ENCODE measurements at places on chromosomes 13 and 19.
A peak's percentile ranks its signal among the peaks of the same experiment; 100 is the strongest.

DNA sequence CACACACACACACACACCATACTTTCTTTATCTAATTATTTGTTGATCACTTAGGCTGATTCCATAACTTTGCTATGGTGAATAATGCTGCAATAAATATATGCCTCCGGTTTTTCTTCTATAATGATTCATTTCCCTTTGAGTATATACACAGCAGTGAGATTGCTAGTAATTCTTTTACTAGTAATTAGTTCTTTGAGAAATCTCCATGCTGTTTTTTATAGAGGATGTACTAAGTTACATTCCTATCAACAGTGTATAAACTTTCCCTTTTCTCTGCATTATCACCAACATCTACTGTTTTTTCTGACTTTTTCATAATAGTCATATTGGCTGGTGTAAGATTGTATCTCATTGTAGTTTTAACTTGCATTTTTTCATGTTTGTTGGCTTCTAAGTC, 1405.1 kb downstream of the PCDH9 start:
- DNase-seq, result no peak

DNA sequence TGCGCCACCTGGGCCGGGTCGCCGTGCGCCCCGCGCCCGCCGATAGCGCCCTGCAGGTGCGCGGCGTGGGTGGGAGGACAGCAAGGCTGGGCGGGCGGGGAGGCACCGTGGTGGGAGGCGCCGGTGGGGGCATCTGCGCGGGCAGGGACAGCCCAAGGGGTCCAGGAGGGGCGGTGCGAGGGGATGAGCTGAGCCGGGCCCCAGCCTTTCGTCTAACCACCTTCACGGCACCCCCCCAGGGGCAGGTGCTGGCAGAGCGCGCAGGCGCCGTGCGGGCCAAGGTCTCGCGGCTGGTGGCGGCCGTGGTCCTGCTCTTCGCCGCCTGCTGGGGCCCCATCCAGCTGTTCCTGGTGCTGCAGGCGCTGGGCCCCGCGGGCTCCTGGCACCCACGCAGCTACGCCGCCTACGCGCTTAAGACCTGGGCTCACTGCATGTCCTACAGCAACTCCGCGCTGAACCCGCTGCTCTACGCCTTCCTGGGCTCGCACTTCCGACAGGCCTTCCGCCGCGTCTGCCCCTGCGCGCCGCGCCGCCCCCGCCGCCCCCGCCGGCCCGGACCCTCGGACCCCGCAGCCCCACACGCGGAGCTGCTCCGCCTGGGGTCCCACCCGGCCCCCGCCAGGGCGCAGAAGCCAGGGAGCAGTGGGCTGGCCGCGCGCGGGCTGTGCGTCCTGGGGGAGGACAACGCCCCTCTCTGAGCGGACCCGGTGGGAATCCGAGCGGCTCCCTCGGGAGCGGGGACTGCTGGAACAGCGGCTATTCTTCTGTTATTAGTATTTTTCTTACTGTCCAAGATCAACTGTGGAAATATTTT, 3.1 kb downstream of the KISS1R start:
- DNase-seq, result no peak

GRCh38 chr13:101092985-101093384, 323.3 kb downstream of the NALCN start:
- DNase-seq, result no peak

GRCh38 chr13:67146523-67147130, 83.5 kb downstream of the PCDH9 start:
- DNase-seq, result no peak

GRCh38 chr13:98609756-98610155, 32.8 kb upstream of the STK24 start:
- DNase-seq, result no peak

GRCh38 chr19:50423279-50424113, 4.8 kb downstream of the SPIB start:
- DNase-seq, result no peak

DNA sequence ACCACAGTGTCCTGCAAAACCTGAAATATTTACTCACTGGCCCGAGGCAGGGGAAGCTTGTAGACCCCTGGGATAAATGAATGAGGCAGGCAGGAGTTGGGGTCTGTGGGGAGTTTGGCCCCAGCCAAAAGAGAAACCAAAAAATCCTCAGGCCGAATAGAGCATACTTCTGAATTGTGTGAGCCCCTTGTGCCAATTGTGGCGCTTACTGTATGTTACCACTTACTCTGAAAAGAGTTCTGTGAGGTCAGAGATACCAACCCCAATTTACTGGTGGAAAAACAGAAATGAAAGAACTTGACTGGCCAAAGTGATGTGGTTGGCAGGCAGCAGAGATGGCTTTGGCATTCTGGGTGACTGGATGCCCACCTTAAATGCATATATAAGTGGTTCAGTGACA, 6.9 kb downstream of the CARM1 start:
- DNase-seq, result no peak

- no peak for DNase-seq
These were observed 23.4 kb upstream of the CEACAM21 start for GRCh38 chr19:41552558-41552957.

DNA sequence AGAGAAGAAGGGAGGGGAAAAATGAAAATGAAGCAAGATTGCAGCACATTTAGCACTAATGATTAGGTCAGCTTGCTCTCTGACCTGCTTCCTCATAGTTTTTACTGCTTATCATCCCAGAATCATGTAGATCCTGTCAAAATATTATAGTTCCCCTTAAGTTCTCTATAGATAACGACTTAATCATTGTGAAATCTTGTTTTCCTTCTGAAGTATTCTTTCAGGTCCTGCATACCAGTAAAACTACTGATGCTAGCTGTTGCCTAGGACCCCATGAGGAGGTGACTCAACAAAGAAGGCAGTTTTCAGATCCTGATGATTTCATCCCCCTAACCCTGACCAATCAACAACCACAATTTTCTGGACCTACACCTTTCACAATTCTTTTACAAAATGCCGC, 1131.7 kb downstream of the SLITRK5 start:
- DNase-seq, result peak; percentile 2

GRCh38 chr13:22874839-22875238, 305.9 kb upstream of the SGCG start:
- DNase-seq, result no peak

DNA sequence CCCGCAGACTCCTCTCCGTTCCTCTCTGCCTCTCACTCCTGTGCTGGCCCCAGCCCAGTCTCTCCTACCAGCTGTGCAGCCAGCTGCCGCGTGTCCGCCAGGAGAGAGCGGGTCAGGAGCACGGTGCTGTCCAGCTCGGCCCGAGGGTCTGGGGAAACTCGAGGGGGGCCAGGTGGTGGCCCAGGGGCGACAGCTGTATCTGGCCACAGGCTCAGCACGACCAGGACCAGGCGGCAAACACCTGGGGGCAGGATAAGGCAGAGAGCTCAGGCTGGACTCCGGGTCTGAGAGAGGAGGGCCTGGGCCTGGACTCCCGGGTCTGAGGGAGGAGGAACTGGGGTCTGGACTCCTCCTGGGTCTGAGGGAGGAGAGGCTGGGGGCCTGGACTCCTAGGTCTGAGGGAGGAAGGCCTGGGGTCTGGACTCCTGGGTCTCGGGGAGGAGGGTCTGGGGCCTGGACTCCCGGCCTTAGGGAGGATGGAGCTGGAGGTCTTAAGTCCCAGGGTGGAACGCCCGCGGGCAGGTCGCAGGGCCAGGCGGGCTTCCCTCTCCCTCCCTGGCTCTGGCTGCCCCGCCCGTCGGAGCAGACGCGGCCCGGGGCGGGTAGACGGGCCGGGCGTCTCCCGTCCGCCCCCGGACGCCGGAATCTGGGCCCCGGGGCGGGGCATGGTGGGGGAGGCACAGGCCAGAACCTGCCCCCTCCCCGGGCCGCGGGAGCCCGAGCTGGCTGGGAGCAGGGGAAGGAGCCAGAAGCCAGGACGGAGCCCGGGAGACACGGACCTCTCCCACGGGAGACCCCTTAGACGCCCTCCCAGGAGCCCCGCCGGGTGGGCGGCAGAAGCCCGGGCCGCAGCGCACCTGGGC, 1.3 kb downstream of the IL11 start:
- DNase-seq, result no peak

- no peak for DNase-seq
These were observed 4.9 kb downstream of the CEACAM8 start for GRCh38 chr19:42589792-42590191.

DNA sequence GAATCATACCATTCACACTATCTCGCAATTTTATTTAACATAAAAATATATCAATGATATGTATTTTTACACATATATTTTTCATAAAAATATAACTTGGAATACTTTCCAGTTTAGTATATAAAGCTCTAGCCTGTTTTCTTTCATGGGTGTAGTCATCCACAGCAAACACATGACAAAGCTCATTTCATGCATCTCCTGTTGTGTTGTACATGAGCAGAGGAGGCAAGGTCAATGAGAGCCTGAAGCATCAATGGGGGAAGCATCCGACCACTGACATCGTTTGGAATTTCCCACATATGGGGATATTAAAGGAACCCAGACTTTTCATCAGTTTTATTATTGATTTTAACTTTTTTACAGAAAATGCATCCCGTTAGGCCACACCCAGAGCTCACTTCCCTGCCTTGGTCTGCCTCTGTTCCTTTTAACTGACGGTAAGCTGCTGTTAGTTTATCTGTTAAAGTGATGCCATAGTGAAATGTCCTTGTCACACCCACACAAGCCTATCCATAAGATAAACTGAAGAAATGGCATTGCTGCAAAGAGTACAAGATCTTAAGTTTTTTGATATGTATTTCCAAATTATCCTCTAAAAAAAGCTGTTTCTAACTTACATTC, 44.0 kb downstream of the MIPEP start:
- DNase-seq, result no peak

- peak; percentile 60 for DNase-seq
These were observed 1.4 kb downstream of the PARP4 start for GRCh38 chr13:24511019-24511815.

- DNase-seq, result no peak
These were observed 3.1 kb downstream of the BCAT2 start for GRCh38 chr19:48807590-48808308.

GRCh38 chr19:32020538-32020937, 324.9 kb upstream of the ZNF507 start:
- no peak for DNase-seq

DNA sequence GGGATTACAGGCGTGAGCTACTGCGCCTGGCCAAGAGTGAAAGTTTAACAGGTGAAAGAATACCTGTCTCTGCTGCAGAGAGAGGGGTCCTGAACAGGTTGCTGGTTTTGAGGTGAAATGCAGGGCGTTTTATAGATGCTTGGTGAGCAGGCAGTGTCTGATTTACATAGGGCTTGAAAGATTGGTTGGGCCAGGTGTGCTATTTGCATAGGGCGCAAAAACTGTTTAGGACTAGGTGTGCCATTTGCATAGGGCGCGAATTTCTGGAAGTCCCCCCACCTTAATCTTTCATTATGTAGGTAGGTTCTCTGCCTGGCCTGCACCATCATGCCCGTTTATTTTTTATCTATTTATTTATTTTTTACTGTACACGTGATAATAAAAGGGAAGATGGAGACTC, 4.5 kb upstream of the NDUFB7 start:
- DNase-seq, result no peak

- no peak for DNase-seq
These were observed 20.5 kb downstream of the IQCN start for GRCh38 chr19:18253716-18254115.

GRCh38 chr19:47719047-47719859, 6.0 kb downstream of the EHD2 start:
- peak; percentile 95 for DNase-seq

DNA sequence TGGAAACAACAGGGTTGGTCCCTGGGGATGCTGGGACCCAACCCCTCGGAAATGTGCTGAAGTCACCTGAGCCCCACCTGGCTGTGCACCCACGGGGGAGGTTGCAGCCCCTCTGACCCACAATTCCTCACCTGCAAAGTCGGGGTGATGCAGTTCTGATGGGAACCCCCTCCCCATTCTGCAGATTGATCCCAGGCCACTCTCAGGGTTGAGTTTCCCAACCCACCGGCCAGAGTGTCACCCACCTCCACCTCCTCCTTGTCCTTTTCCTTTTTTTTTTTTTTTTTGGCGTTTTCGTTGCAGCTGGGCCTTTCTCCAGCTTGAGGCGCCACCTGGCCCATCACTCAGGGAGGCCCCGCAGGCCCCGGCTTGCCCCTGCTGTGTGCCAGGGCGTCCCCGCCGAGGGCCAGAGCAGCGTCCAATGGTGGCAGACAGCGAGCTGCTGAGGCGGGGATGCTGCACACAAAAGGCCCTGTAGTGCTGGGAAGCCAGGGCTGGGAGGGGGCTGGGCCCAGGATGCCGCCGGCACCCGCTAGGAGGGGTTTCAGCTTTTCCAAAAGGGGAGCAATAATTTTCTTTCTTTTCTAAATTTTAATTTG, 4.6 kb downstream of the PIK3R2 start:
- DNase-seq, result no peak

GRCh38 chr13:43058318-43058674, 34.9 kb downstream of the DNAJC15 start:
- peak; percentile 15 for DNase-seq

DNA sequence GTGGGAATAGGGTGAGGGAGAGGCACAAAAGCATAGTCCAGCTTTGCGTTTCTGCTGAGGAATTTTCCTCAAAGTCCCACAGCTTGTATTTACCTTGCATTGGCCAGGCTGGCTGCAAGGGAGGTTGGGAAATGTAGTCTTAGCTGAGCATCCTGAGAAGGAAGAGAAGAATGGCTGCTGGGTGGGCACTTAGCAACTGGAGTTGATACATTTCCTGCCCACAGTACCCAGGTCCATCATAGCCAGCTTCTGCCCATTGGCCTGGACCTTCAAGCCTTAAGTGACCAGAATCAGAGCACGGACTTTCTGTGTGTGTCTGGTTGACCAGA, 112.4 kb downstream of the SIPA1L3 start:
- DNase-seq, result no peak

GRCh38 chr19:40286971-40287421, 1.9 kb upstream of the AKT2 start:
- DNase-seq, result no peak
